Posterior vena cava (tissue), 2 donors: ENCODE measurements at places on chromosomes 1 and 21.

- DNase-seq: no peak
Observed at GRCh38 chr1:9606948-9607347, 18.2 kb downstream of the TMEM201 start.

DNA sequence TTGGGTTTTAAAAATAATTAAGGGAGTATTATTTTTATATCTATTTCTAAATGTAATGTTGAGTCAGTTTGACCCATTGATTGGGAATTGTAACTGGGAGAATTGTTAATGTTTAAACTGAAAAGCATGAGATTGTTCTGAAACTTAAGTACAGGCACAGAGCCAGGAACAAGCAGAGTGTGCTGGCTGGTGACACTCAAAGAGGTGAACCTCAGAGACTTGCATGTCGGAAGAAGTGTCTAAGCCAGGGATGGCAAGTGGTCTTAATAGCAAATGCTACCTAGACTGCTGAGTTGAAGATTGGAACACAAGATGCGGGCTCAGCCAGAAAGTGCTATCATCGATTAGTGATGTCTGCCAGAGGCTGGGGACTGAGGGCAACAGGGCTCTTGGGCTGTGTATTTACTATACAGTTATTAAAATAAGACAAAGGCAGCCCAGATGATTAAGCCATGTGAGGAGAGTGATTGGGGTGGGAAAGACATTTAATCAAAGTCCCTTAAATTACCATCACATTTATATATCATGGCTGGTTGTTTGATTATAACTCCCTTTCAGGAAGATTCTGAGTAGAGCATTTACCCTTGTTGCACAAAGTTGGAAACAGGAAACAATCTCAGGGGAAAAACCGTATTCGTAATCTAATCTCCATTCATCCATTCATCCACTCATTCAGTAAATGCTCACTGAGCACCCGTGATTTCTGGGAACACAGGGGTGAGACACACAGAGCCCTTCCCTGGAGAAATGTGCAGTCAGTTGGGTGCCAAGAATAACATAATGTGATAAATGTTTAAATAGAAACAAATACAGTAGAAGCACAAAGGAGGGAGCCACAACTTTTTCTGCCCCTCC lies 42.8 kb downstream of the C8A start:
- DNase-seq: no peak

- no peak for DNase-seq
Observed at GRCh38 chr1:6658359-6659060, 33.8 kb downstream of the THAP3 start.

GRCh38 chr1:147641695-147642592 lies 28.4 kb downstream of the ACP6 start:
- no peak for DNase-seq

GRCh38 chr1:224333309-224333926 lies 3.4 kb upstream of the NVL start:
- no peak for DNase-seq

GRCh38 chr1:228066891-228067654 lies 15.4 kb upstream of the ARF1 start:
- peak; percentile 60 for DNase-seq

DNA sequence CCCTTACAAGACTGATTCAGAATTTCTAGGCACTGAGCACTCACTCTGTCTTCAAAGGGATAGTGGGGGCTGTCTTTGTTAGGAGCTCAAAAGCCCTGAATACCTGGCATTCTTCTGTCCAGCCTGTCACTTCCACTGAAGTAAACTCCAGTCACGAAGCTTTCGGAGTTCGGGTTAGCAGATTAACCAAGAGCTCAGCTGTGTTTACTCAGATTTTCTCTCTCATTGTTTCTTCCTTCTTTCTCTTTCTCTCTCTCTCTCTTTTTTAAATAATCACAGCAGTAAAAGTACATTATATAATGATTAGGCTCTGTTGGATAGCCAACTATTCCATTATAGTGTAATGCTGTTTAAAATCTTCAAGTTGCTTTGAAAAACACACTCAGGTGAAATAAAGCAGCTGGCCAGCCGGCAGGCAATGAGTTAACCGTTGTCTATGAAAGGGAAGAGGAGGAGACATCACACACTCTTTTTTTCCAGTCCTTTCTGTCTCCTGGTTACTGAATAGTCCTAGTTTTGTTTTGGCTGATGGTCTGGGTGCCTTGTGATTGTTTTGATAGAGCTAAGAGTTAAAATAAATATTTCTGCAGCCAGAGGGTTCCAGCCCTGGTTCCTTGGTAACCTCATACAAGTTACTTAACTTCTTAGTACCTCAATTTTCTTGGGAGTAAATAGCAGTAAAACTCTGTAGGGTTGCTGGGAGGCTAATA lies 89.8 kb downstream of the ADSS2 start:
- no peak for DNase-seq
